Femur (tissue), 1 donor: ENCODE measurements at places on chromosomes 12 and 14.
A peak's percentile ranks its signal among the peaks of the same experiment; 100 is the strongest.

- no peak for DNase-seq
These were observed 73.6 kb downstream of the SRGAP1 start for GRCh38 chr12:63917864-63918799.

DNA sequence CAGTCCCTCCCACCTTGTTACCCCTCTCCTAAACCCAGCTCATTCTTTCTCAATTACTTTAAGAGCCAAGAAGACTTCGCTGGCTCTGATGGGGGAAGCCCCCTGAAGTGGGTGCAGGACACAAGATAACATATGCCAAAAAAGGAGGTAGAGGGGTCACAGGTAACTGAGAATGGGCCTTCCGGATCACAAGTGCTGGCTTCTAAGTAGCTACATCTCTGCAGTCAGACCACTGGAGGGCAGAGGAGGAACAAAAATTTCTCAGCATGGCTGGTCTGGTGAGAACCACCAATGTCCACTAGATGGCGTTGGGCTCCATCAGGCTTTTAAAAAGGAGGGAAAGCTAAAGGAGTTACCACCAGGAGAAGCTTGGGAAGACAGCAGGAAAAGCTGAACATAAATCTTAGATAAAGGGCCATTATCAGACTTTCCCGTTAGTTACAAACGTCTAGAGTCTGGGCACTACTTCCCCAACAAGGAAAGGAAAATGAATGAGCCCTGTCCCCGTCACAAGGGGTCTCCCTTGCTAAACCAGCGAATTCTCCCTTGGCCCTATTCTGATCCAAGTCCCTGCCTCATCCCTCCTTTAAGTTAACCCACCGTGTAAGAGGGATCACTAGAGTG is 11.6 kb upstream of the CDH24 start:
- DNase-seq = peak; percentile 91

DNA sequence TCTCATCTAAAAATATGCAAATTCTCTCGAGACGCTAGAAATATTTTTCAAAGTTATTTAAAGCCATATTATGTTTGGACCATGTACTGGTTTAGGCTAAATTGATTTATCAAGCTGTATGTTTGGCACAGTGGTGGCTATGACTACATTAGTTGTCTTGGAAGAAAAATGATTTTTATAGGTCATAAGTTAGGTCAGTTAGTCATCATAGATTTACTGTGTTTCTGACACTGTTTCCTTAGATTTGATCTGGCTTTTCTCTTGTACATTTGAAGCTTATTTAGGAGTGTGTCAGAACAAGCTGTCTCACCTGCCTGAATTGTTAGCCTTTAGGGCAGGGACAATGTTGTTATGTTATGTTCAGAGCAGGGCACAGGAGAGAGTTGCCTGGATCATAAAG is 161.1 kb upstream of the FBXO33 start:
- no peak for DNase-seq

- no peak for DNase-seq
These were observed 1264.9 kb upstream of the USP15 start for GRCh38 chr12:60995256-60995825.

DNA sequence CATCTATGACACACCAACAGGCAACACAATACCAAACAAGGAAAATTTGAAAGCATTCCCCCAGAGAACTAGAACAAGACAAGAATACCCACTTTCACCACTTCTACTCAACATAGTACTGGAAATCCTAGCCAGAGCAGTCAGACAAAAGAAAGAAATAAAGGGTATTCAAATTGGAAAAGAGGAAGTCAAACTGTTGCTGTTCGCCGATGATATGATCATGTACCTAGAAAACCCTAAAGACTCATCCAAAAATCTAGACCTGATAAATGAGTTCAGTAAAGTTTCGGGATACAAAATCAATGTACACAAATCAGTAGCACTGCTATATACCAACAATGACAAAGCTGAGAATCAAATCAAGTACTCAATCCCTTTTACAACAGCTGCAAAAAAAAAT is 8.1 kb upstream of the ATL1 start:
- no peak for DNase-seq

- peak; percentile 19 for DNase-seq
These were observed 170.6 kb downstream of the OTOGL start for GRCh38 chr12:80269803-80270552.

DNA sequence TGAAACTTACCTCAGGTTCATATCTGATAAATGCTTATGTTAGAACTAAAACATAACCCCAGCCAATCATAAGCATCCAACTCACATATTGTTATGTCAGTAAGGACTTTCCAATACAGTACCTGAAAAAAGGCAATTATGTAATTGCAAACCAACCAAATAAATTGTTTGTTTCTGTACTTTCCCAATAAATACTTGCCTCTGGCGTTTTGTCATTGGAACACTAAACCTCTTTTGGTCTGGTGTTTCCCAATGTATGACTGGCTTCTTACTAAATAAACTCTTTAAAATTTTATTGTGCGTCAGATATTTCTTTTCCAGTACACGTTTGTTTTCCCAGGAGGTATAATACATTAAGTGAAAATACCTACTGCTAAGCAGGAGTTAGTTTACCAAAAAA is 6.7 kb upstream of the PTPRB start:
- no peak for DNase-seq

DNA sequence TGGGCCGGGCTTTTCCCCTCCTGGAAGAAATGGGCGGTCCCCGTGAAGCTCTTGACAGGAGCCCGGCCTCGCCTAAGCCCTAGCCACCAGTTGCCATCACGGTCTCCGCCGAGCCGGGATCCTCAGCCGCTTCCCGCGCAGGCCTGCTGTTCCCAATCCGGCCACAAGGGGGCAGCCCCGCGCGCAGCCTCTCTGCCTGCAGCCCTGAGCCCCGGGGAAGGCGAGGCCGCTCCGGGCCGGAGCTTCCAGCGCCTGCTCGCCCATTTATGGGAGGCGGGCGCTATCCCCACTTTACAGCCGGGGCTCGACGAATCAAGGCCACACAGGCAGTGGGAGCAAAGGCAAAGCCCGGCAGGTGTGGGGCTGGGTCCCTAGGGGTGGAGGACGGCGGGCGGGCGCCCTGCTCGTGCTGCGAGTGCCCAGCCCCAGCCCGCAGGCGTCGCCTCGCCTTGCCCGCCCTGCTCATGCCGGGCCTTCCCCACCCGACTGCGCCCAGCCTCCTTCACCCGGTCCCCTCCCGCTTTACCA is 61.5 kb downstream of the LGMN start:
- peak; percentile 89 for DNase-seq

- peak; percentile 11 for DNase-seq
These were observed 550.1 kb downstream of the SLC6A15 start for GRCh38 chr12:84362552-84362897.

DNA sequence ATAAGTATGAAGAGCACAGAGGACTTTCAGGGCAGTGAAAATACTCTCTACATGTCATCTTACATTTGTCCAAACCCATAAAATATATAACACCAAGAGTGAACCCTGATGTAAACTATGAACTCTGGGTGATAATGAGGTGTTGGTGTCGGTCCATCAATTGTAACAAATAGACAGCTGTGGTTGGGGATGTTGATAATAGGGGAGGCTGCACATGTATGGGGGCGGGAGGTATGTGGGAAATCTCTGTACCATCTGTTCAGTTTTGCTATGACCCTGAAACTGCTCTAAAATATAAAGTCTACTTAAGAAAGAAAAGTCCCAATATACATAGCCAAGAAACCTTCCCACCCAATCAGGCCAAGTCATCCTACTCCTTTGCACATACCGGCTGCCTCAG is 88.5 kb downstream of the GPR135 start:
- DNase-seq = no peak

DNA sequence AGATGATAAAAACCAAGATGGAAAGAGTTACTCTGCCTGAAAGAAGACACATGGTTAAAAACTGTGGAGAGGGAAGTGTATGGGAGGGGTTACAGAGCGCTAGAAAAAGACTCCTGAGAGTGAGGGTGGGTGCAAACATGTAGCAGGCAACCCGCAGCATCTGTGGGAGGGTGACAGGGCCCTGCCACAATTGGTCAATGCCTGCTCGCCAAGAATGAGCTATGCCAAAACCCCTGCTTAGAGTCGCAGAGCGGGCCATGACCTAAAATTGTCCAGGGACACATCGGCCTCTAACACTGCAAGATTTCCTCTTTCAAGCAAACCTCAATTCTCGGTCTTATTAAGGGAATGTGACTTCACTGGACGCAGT is 700 bp downstream of the PRKAG1 start:
- DNase-seq = peak; percentile 73

- DNase-seq = no peak
These were observed at the start of gene KIF5A for GRCh38 chr12:57549909-57550640. KIF5A (plus strand) TSS chr12:57550044; CDS start chr12:57550272, 228 bp downstream.

DNA sequence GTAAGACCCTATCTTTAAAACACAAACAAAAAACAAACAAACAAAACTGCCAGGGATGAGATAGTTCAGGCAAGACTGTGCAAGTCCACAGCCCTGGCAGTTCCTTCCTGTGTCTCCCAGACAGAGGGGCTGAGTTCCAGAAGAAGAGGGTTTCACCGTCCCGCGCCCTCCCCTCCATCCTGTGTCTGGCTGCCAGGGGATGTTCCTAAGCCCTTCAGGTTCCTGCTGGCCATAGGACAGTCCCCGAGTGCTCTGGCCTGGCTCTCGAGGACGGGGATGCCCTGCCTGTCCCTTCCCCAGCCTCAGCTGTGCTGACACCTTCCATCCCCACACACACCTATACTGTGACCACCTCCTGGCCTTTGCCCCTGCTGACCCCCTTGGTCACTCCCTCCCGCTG is 40.6 kb upstream of the EIF5 start:
- no peak for DNase-seq

- no peak for DNase-seq
These were observed 49.8 kb downstream of the NTS start for GRCh38 chr12:85923767-85924331.

GRCh38 chr14:22554498-22555383 is 34.3 kb downstream of the DAD1 start:
- no peak for DNase-seq

GRCh38 chr12:101839324-101840283 is 8.8 kb upstream of the GNPTAB start:
- peak; percentile 39 for DNase-seq

- no peak for DNase-seq
These were observed 25.7 kb downstream of the NTN4 start for GRCh38 chr12:95764848-95765247.

DNA sequence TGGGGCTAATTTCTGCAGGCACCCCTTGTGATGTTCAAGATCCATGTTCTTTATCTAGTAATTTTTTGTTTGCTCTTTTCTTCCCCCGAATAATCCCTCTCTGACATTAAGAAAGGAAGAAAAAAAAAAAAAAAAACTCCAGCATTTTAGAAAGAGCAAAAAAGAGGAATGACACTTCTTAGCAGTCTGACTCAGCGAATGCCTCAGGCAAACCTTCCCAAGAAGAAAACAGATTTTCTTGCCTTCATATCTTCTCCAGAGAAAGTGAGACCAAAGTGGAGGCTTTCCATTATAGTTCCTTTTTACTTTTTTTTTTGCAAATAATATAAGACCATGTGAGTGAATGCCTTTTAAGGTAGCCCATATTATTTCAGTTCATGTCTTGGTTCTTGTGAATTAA is 479.0 kb upstream of the SYT1 start:
- no peak for DNase-seq

DNA sequence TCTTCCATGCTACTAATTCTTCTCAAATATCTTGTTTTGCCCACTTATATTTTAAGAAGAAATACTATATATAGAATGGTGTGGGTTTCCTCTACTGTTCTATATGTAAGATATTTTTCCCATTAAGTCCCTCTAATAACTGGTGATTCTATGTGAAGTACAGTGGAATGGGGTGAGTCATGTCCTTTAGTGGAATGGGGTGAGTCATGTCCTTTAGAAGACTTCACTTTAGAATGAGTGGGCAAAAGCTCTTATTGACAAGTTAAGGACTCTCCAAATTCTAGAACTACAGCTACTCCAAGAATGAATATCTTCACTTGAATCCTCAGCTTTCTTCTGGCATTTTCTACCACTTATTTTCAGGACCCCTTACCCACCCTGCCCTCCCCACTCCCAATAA is 349.9 kb downstream of the ETNK1 start:
- no peak for DNase-seq

GRCh38 chr14:95003099-95003960 is 154.0 kb downstream of the DICER1 start:
- DNase-seq = no peak

DNA sequence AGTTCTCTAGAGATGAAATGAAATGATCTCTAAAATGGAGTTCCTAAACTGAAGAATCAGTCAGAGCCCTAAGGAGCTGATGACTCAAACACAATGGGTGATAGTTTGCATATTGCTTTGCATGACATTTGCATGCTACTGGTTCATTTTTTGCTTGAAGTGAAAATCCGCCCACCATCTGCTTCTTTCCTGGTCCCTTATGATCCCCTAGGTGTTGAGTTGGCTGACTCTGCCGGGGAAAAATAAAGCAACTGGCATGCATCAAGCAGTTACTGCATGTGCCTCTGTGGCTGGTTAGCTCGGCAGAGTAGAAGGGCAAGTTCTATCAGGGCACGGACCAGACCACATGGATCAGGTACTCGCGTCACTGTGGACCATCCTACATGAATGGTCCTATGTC is 151.1 kb downstream of the PPM1H start:
- DNase-seq = no peak

DNA sequence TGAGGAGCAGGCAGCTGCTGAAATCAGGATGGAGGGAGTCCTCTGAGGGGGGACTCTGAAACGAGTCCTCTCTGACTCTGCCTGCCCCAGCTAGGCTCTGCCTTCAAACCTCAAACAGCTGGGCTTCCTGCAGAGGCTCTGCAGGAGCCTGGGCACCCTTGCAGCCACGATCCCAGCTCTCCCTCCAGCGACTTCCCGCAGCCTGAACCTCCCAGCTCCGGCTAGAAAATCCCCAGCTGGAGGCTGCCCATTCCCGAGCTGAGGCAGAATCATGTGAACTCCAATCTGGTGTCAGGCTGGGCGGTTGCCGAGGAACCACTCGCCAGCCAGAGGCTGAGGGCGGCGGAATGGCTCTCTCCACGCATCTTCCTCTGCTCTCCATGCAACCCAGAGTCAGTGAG is at the start of gene GPR68:
TSS of gene GPR68 (minus strand) at position 204 of the 401 bp plus-strand sequence. CDS start 9,654 bp downstream, outside the sequence.
- peak; percentile 73 for DNase-seq

DNA sequence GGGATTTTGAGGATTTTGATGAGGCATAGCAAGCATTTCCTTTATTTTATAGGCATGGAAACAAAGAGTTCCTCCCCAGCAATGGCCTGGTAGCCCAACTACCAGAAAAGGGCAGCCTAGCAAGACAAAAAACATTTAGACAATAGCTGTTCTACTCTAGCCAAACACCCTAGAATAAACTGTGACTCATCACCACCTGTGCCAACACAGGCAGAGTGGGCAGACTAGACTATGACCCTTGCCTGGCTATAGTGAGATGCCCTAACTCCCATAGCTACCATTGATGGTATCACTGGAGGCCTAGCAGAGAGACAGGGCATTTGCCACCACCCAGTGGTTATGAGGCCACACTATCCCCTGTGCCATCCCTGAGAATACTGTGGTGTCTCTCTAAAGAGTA is 15.5 kb upstream of the CCER1 start:
- no peak for DNase-seq

DNA sequence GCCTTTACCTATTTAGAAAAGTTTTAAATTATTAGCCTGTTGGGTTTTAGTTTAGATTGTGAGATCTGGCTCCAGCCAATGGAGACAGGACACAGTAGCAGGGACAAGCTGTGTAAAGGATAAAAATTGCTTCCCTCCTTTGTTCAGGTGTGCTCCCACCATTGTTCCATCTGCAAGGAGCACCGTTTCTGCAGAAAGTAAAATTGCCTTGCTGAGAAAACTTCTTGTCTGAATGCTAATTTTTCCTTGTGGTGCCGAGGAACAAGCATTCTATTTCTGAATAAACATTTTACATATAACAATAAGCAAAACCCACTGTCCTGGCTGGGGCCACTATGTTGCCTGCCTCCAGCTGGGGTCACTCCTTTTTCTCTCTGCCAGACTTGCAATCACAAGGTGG is 72.7 kb upstream of the ZFP36L1 start:
- no peak for DNase-seq
